ENCODE measurements at places on chromosomes 7 and 10.

- no peak for DNase-seq
Measured at GRCh38 chr10:43186150-43186549, 47.9 kb downstream of the CSGALNACT2 start.

DNA sequence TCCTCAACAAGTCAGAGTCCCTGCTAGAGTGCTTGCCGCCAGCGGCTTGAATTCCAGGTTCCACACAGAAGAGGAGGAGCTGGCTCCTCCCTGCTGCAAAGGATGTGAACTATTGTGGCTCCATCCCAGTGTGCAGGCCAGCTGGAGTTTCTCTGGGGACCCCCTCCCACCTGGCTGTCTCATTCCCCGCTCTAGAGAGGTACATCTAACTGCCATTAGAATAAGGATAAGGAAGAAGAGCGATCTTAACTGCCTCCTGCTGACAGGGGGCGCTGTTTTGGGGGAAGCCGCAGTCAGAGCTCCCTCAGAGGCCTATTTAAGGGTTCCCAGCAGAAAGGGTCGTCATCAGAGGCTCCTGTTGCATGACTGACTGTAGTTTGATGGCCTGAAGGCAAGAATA, 40.8 kb upstream of the HECW1 start:
- no peak for DNase-seq

DNA sequence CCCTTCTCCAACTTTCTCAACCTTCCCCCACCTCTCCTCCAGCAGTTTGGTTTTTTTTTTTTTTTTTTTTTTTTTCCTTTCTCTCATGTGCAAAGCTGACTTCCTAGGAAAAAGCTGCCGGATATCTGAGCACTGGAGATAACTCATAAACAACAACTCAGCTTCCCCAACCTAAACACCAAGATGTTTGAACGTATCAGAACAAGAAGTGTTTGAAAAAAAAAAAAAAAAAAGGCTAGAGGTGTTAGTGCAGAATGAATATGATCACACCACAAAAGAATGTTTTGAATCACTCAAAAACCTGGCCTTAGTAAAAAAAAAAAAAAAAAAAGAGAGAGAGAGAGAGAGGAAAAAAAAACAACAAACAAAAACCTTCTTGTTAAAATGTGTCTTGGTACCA, 11.2 kb downstream of the GATA3 start:
- no peak for DNase-seq

GRCh38 chr10:22315455-22316285, 518 bp upstream of the COMMD3 start:
- DNase-seq = no peak

- DNase-seq = no peak
Measured at GRCh38 chr7:104160375-104160774, 47.4 kb downstream of the ORC5 start.

GRCh38 chr7:148148456-148148855, 442.1 kb upstream of the C7orf33 start:
- no peak for DNase-seq

DNA sequence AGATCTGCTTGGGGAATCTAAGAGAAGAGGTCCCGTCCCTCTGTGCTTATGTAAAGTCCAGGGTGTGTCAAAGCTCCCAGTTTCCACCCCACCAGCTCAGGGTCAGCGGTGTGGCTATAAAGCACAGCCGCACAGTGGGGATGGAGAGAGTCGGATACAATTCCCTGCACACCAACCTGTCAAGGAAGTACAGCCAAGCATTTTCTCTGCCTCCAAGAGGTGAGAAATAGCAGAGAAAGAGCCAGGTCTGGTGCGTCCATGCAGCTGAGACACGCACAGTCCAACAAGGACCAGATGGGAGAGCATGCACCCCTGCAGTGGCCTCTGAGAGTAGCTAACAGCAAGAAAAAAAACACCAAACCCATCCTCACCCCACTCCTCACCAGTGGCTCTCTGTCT, 61.3 kb upstream of the WAC start:
- DNase-seq = no peak

DNA sequence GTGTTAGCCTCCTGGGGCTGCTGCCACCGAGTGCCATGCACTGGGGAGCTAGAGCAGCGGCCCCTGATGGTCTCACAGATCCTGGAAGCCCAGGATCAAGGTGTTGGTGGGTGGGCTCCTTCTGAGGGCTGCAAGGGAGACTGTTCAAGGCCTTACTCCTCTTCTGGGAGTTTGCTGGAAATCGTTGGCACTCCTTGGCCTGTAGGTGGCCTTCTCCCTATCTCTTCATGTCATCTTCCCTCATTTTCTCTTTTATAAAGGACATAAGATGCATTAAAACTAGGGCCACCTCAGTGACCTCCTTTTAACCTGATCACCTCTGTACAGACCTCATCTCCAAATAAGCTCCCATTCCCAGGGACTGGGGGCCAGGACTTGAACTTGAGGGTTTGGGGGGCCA, 27.0 kb upstream of the ZNF862 start:
- no peak for DNase-seq

Data from stimulated activated naive CD4-positive, alpha-beta T cell (primary cell).